Renal cortical epithelial cell (primary cell): ENCODE measurements at places on chromosomes 16 and 17.

DNA sequence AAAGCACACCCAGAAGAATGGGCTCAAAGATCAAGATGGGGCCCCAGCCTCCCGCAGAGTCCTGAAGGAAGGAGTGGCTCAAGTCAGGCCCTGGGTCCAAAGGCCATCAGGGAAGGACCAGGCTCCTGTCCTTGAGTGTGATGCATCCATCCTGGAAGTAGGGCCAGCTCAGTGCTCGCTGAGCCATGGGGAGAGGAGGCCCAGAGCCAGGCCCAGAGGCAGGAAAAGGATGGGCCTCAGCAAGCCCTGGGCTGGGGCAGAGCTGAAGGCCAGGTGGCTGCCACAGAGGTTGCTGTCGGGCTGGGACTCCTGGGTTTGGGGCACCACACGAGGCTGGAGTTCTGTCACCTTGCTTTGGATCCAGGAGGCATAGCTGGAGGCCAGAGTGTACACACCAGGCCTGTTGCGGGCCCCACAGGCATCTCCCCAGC is 3.7 kb downstream of the PRSS8 start:
- DNase-seq = no peak

- DNase-seq = no peak
These were observed at the start of the genes ARSG and SLC16A6 for GRCh38 chr17:68290955-68291835. ARSG (plus strand) TSS chr17:68291495; CDS start chr17:68307494, 15,999 bp downstream. SLC16A6 (minus strand) TSS chr17:68291127; CDS start chr17:68278320, 12,807 bp downstream.

GRCh38 chr17:40242774-40243173 is 23.7 kb downstream of the WIPF2 start:
- DNase-seq = no peak

GRCh38 chr17:37789771-37790541 is 45.1 kb upstream of the HNF1B start:
- DNase-seq = peak; percentile 100

DNA sequence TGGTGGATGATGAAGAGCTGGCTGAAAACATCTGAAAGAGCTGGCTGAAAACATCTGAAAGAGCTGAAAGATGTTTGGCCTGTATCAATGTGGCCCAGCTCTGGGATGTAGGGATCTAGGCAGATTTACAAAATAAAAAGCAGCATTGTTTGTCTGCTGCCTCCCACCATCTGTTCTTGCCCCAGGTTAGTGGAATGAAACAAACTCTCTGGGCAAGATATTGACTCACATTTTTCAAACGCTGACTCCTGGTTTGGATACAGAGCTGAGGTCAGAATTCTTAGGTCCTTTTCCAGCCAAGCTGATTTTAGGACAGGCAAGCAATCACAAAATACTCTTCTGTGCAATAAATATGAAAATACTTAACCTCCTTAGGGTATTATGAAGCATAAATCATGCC is 139.0 kb downstream of the STX8 start:
- no peak for DNase-seq

DNA sequence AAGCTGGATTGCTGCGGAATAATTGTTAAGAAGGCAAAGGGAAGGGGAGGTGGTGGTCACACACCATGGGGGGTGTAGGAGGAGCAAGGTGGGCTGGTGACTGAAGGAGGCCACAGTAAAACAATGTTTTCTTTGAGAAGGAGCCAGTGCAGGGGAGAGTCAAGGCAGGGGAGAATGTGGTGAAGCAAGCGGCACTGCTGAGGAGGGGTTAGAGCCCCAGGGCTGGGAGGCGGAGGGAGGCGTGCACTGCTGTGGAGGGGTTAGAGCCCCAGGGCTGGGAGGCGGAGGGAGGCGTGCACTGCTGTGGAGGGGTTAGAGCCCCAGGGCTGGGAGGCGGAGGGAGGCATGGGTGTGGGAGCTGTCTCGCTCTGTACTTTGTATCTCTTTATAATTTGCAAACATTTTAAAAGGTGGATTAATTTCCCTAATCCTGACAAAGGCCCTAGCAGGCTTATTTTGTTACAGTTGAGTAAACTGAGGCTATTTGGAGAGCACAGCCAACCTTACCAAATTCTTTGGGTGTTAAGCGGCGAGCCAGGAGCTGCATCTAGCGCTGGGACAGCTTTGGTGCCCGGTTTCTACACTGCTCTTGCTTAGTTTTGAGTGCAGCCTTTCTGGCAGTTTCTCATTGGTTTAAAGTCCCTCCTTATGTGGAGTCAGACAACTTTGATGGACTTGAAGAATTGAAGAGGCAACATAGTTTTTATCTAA is 20.9 kb downstream of the RPTOR start:
- DNase-seq = no peak
